ENCODE measurements at places on chromosomes 16 and 17. TPM values are rescaled to one million over a fixed set of nuclear protein-coding genes. Genes with fewer than 3 reads are reported as not detected.

The PRSS33 gene
- not detected for total RNA-seq

The C16orf92 gene
- not detected for total RNA-seq

The TAF15 gene
- total RNA-seq: 108 TPM

The DPEP3 gene
- not detected for total RNA-seq

The SPG7 gene
- total RNA-seq: 113 TPM

The KRT23 gene
- total RNA-seq: not detected

DNA sequence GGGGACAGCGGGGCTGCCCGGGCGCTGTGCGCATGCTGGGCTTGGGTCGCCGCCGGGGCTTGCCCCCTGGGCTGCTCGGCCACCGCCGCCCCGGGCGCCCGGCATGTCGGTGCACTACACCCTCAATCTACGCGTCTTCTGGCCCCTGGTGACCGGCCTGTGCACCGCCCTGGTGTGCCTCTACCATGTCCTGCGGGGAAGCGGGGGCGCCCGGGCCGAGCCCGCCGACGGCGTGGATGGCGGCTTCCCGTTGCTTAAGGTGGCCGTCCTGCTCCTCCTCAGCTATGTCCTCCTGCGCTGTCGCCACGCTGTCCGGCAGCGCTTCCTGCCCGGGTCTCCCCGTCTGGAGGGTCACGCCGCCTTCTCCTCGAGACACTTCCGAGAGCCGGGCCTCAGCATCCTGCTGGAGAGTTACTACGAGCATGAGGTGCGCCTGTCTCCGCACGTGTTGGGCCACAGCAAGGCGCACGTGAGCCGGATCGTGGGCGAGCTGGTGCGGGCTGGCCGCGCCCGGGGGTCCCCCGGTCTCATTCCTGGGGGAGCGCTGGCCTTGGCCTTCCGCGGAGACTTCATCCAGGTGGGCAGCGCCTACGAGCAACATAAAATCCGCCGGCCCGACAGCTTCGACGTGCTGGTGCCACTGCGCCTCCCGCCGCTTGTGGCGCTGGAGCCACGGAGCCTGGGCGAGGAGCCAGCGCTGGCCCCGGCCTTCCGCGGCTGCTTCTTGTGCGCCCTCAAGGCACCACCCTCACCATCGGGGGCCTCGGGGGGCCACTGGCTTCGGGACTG is 789 bp downstream of the ITPRIPL2 start:
- DNase-seq: peak; percentile 57

DNA sequence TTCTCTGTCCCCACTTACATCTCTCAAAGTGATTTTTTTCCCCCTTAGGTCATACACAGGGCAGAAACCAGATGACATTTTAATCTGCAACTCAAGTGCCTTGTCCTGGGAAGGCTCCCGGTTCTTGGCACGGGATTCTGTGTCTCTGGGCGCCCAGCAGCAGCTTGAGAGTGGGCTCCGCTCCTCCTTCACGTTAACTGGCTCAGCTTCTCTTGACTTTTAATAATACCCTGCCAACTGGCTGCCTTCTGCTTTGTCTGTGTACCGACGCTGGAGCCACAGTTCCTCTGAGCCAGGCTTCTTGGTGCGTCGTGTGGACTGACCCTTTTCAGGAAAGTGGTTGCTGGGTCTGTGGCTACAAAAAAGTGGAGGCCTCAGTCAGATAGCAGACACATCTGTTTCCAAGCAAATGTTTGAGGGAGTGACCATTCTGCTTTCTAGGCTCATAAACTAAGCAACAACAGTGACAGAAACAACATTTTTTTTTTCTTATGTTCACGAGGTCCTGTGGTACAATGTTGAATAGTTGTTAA is 64.9 kb downstream of the IRF8 start:
- no peak for DNase-seq

- peak; percentile 55 for DNase-seq
Measured at GRCh38 chr16:83651871-83652270, 155.9 kb upstream of the HSBP1 start.

DNA sequence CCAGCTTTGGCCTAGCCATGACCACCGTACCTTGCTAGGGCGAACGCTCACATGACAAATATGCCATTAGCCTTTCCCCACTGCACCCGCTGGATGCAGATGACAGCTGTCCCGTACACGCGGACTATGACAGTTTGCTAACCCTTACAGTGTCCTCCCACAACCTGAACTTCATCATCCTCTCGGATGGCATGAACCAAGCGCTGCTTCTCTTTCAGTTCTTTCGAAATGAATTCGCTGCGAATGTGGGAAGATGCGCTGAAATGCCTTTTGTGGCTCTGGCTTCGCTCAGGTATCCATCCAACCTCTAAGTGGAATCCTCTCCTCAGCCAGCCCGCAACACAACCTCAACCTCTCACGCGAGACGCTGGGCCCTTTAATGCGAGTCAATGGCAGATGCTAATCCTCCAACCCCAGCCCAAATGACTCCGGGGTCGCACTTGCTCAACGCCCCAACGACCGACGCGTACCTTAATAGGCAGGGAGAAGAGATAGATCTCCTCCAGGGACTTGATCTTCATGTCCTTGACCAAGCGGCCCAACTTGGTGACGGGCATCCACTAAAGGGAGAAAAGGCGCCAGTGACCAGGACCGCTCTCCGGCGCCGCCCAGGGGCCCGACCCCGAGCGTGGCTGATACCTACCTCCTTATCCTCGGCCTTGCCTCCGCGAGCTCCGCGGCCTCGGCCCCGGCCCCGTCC is 670 bp downstream of the RPS2 start:
- DNase-seq: no peak
